ENCODE measurements at places on chromosomes 12 and 14. TPM values are rescaled to one million over a fixed set of nuclear protein-coding genes. Genes with fewer than 3 reads are reported as not detected.

TAS2R20 gene
- 0.30 TPM for total RNA-seq

KRAS gene
- total RNA-seq: 47.1 TPM

KRT71 gene
- total RNA-seq: not detected

NTF3 gene
- total RNA-seq: not detected

PTPN6 gene
- 63.9 TPM for total RNA-seq

RNF212B gene
- total RNA-seq: not detected

CLMN gene
- total RNA-seq: 0.50 TPM

KRT85 gene
- not detected for total RNA-seq

IFNG-AS1 gene
- total RNA-seq: 2.1 TPM

COX6A1 gene
- 118 TPM for total RNA-seq

CACNA2D4 gene
- 5.0 TPM for total RNA-seq

CNTN1 gene
- not detected for total RNA-seq

STAC3 gene
- total RNA-seq: 0.54 TPM

RAP1B gene
- total RNA-seq: 299 TPM

GLI1 gene
- total RNA-seq: 1.2 TPM

- no peak for DNase-seq
Measured at GRCh38 chr12:14991069-14991468, 18.2 kb downstream of the PDE6H start.

DNA sequence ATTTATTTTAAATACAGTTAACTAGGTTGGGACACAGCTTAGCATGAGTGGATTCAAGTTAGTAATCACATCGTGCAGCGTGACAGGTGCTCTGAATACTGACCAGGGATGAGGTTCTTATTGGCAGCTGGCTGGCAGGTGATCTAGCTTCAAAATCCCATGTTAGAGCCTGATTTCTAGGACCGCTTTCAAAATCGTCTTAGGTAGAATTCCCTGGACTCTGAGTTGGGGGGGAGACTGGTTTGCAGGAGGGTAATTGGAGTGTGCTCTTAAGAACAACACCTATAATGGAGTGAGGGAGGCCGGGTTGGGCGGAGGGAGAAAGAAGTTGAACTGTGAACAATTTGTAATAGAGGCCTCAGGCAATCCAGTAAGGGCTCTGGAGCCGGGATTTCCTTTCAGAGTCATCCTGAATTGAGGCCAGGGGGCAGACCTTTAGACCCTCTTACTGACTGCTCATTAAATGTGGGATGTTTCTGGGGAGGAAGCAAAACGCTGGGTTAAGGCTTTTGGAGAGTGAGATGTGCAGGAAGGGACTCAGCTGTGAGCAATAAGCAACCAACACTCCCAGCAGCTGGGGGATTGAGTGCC is 874 bp upstream of the YARS2 start:
- DNase-seq: no peak

GRCh38 chr12:63045020-63045860 is 105.8 kb downstream of the AVPR1A start:
- DNase-seq: no peak

DNA sequence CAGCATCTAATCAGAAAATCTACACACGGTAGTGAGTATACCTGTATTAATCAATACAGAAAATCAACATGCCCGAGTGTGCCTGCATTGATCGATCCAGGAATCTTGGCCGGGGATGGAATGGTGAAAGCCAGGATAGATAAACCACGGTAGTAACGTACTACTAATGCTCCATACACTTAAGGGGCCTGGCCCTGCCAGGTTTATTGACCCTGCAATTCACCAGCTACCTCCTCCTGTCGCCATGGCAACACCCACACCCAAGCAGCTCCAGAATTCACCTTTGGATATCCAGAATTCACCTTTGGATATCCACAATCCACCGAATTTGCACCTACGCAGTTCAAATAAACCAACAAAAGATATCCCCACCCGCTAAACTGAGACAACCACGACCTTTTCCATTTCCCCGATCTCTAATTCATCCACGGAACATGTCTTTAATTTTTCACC is 14.8 kb upstream of the CALM1 start:
- no peak for DNase-seq

GRCh38 chr14:88706425-88706824 is 86.3 kb downstream of the EML5 start:
- no peak for DNase-seq

- DNase-seq: no peak
Measured at GRCh38 chr14:71262441-71262840, 355.2 kb downstream of the PCNX1 start.

GRCh38 chr12:2283916-2284315 is 231.1 kb downstream of the CACNA1C start:
- no peak for DNase-seq

GRCh38 chr12:41514021-41514777 is 326.1 kb downstream of the PDZRN4 start:
- DNase-seq: no peak

- no peak for DNase-seq
Measured at GRCh38 chr12:96400631-96401075, 414 bp upstream of the CDK17 start.

GRCh38 chr12:66092559-66093269 is 37.8 kb downstream of the LLPH start:
- no peak for DNase-seq

DNA sequence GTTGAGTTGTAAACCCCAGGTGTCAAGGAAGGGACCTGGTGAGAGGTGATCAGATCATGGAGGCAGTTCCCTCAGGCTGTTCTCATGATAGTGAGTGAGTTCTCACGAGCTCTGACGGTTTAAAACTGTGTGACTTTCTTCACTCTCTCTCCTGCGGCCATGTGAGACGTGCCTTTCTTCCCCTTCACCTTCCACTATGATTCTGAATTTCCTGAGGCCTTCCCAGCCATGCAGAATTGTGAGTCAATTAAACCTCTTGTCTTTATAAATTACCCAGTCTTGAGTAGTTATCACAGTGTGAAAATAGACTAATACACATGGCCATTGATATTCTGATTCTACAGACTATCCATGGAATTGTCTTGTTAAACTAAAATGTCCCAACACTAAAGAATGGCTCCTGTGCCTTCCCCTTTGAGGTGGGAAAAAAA is 85.6 kb downstream of the SLC2A13 start:
- no peak for DNase-seq

- no peak for DNase-seq
Measured at GRCh38 chr14:71488703-71489191, 443.5 kb upstream of the RGS6 start.

DNA sequence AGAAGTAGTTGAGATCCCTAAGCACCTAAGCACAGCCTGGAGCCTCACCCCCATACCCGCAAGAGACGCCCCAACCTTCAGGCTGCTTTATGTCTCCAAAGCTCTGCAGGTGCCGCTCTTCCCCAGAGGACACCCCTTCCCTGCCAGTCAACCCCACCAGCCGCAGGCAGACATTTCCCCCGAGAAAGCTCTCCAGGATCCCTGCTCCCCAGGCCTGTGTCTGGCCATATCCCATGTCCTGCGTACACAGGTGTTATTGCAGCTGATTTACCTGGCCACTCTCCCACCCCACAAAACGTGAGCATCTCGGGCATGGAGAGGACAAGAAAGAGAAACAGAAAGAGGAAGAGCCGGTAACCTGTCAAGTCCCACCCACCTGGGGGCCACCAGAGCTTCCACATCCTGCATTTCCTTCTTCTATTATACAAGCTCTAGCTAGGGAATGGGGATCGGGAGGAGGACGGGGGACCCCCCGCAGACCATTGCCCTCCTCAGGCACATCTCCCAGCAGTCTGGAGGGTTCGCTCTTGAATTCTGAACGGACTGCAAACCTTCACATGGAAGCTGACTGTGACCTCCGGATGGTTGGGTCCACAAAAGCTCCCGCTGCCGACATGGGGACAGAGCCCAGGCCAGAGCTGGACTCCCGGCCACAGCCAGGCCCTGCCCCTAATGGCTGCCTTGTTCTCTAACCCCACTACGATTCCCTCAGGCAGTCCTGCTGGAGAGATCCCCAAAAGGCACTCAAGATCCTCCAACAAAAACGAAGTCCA is 17.6 kb downstream of the CCDC88C start:
- DNase-seq: no peak

DNA sequence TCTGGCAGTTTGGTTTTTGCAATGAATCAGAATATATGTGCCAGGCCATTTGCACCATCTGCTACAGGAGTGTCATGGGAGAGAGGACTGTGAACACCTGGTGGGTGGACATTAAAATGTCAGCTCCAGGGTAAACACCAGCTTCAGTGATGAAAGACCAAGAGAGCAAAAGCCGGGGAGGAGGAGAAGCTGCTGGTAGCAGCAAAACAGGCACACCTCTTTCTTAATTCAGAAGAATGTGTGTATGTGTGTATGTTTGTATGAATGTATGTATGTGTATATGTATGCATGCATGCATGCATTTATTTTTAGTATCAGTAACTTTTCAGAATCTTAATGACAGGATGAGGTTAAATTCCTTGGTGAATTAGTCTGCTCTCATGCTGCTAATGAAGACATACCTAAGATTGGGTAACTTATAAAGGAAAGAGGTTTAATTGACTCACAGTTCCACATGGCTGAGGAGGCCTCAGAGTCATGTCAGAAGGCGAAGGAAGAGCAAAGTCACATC is 357.4 kb upstream of the PRICKLE1 start:
- no peak for DNase-seq

GRCh38 chr14:53464376-53464775 is 311.3 kb upstream of the DDHD1 start:
- no peak for DNase-seq

- no peak for DNase-seq
Measured at GRCh38 chr12:3303410-3304136, 187.4 kb upstream of the PRMT8 start.

DNA sequence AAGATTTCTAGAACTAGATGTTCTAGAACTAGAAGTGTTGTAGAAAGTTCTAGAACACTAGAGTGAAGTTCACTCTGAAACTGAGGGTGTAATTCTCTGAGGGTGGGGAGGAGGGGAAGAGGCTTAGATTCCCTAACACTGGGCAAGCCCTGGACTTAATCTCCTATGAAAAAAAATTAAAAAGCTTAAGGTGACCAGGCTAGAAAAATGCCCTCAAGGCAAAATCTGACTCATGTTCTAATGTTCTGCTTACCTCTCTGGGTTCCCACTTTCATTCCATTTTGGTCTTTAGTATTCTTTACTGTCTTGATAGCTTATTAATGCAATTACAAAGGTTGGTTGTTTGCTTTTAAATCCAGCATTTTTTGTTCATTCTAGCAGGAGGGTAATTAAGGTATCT is 101.5 kb downstream of the KICS2 start:
- no peak for DNase-seq

DNA sequence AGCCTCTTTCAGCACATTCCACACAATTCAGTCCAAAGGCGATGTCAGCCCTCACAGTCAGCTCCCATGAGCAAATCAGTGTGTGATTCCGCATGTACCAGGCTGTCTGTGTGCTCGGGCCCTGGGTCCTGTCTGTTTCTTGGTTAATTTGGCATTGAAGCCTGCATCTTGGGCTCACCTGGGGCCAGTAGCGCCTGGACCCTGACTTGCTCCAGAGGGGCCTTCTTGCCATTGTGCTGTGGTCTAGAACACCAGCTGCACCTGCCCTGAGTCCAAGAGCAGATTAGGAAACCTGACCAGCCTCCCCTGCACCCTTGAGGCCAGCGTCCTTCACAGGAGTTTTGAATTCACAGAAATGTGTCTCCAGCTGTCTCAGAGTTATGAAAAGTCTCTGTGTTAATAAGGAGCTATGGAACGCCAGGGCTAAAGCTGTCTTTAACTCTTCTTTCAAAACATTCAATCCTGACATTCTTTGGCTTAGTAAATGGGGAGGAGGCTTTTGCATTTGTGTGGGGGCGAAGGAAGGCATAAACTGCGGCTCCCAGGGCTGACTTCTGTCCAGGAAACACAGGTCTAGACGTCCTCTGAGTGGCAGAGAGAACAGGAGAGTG is 102.2 kb downstream of the ARF6 start:
- DNase-seq: no peak

DNA sequence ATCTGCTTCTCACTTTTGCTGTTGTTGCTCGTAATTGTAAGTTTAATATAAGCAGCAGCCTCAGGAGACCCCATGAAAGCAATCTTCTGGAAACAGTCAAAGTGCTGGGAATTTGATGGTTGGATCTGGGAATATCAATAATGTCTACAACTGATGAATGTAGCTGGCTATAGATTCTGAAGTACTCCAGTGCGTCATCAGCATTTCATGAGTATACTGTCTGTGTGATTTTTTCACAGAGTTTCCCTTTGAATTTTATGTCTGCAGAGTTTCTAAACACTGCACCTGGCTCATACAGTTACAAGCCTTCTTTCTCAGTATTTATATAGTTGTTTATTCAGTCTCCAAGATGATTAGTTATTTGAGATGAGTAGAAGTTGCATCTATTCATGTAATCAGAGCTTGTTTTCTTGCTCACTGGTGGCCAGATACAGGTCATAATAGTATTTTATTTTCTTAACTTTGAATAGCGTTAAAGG is 222.3 kb downstream of the RAD51B start:
- no peak for DNase-seq

- no peak for DNase-seq
Measured at GRCh38 chr12:124030510-124030909, 57.5 kb downstream of the ZNF664 start.

- no peak for DNase-seq
Measured at GRCh38 chr12:52024845-52025230, 18.1 kb downstream of the TAMALIN start.

GRCh38 chr12:120579179-120579578 is 2.0 kb downstream of the POP5 start:
- DNase-seq: no peak

GRCh38 chr14:75720842-75721498 is 59.9 kb downstream of the TTLL5 start:
- DNase-seq: no peak

DNA sequence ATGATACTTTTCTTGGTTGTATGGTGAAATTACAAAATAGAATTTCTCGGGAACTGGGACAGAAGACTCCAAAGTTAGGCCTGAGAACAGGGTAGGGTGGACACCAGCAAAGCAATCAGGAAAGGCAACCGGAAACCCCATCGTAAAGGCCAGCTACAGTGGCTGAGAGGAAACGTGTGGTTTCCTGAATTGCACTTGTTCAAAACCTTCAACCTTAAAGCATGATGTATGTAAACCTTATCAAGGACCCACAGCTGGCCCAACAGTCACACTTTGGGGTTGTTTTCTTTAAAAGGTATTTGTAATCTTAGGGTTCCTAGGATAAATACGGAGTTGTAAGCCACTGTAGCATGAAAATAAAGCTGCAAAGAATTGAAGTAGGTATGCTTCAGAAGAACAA is 2.2 kb upstream of the PTGDR start:
- DNase-seq: no peak

- DNase-seq: no peak
Measured at GRCh38 chr12:28552251-28552970, 362.2 kb downstream of the CCDC91 start.

- DNase-seq: no peak
Measured at GRCh38 chr12:87140262-87140661, 884.1 kb upstream of the MGAT4C start.

GRCh38 chr14:97513891-97514290 is 716.7 kb downstream of the VRK1 start:
- DNase-seq: no peak
